ENCODE measurements at places on chromosomes 13 and 19.

- no peak for DNase-seq
Observed at GRCh38 chr13:45254396-45254795, 53.6 kb upstream of the KCTD4 start.

DNA sequence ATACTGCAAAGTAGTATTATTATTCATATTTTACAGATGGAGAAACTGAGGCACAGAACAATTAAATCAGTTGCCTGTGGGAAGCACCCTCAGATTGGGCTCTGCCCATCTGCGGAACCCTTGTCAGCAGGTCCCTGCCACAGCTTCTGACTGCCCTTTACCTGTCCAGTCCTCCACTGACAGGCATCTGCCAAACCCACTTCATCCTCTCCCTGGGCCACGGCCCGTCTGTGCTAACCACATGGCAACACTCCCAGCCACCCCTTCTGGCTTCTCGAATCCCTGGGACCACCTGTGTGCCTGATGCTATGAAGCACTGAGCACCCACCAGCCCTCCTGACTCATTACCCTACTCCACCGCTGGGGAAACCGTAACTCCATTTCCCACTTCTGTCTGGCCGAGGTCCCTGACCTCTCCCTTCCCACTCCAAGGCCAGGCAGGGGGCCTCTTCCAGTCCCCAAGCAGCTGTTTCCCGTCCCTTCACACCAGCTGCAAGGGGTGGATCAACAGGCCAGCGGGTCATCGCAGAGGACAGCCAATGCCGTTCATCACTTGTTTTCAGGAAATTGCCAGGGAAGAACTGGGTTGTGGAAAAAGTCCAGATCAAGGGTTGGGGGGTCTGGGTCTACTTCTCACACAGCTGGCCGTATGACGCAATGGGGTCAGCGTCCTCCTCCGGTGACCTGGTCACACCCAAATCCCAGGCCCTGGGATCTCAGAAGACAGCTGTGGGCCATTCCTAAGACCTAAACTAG, 2.5 kb downstream of the KANK3 start:
- no peak for DNase-seq

DNA sequence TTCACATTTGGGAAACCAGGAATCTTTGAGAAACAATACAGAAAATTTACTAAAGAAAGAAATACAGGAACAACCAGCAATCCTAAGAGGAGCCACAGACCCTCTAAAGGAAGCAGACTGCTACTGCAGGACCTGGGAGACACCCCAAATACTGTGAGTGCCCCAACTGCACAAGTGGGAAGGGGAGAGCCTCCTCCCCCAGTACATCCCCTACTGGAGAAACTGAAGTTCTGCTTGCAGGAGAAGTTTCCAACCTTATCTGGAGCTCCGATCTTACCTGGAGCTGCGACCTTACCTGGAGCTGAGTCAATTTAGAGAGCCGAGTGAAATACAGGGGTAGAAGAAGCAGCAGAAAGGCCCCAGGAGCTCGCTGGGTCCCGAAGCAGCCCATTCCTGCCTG, 236.4 kb upstream of the SPRY2 start:
- DNase-seq: no peak

DNA sequence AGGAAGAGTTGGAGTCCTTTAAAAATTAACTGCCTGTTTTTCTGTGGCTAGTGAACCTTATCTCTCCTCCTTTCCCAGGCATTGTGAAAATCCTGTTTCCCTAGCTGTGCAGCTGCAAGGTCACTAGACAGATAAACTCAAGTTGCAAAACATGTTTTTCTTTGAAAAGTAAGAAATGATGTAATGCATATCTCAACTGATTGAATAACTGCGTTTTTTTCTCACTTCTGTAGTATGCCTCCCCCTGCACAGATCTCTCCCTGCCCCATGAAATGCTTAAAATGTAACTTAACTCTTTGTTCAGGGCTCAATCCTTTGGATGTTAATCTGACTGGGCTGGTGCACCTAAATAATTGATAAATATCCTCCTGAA, 27.7 kb upstream of the CYSLTR2 start:
- no peak for DNase-seq

GRCh38 chr13:39879286-39880035, 224.0 kb downstream of the COG6 start:
- DNase-seq: no peak

DNA sequence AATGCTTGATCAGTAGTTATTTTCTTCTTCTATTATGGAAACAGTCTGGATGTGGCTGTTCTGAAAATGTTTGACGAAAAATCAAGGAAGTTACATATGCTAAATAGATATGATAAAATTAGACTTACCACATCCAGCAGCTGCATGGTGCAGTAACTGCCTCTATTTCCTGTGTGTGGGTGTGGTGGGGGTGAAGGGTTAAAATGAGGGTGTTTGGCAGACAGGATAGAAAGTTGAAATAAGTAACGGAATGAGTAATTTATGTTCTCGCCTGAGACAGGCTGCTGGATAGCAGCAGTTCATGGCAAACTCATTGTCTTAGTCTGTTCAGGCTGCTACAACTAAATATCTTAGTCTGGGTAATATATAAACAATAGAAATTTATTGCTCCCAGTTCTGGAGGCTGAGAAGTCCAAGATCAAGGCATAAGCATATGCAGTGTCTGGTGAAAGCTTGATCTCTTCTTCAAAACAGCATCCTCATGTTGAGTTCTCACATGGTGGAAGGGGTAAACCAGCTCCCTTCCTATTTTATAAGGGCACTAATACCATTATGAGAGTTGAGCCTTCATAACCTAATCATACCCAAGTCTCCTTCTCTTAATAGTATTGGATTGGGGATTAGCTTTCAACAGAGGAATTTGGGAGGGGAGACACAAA, 1248.9 kb downstream of the SLITRK5 start:
- no peak for DNase-seq

GRCh38 chr19:45428384-45429231, 4.9 kb upstream of the ERCC1 start:
- no peak for DNase-seq

DNA sequence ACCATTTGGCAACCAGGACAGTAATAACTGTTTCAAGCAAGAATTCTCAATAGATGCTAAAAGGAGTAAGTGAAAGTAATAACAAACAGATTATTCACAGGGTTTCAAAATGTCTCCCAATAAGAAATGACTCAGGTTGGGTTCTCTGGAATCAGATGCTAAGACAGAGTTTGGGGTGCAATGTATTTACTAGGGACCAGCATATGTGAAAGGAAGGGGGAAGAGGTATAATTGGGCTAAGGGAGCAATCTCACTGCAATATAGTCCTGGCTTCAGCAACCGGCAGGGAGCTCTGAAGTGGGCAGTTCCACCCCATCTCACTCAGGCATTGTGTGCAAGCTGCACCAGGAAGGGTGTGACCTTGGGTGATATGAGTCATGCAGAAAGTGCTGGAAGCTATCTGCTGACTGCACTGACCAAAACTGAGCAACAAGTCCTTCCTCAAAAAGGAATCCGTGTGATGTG, 23.4 kb downstream of the ZDHHC20 start:
- no peak for DNase-seq

DNA sequence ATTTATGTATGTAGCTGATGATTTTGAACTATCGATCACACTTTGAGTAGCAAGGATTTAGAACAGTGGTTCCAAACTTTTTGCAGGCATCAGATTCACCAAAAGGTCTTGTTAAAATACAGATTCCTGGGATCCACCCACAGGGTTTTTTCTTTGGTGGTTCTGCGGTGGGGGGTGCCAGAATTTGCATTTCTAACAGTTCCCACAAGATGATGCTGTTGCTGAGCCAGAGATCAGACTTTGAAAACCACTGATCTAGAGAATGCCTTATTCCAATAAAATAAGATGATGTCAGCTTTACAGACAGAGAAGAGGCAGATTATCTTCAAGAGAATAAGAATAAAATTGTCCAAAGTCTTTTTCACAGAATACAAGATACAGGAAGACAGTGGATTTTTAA, 80.9 kb upstream of the SHISA2 start:
- DNase-seq: no peak

DNA sequence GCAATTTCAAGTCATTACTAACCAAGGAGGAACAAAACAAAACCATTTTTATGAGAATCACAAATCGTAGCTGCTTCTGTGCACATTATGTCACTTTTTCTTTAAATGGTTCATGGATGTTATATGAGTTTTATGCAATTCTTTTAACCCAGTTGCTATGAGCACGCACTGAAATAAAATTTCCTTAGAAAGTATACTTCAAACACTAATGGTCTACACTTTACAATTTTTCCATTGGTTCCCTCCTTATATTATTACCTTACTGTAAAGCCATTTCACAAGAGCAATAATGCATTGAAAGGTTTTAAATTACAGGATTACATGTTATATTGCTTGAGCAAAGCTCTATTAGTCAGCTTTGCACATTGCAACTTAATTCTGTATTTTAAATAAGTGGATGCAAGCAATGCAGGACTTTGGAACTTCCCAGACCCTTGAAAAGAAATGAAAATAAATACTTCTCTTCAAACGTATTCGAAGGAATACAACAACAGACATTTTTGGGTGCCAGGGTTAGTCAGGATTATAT, 318.7 kb downstream of the PCDH9 start:
- DNase-seq: no peak

DNA sequence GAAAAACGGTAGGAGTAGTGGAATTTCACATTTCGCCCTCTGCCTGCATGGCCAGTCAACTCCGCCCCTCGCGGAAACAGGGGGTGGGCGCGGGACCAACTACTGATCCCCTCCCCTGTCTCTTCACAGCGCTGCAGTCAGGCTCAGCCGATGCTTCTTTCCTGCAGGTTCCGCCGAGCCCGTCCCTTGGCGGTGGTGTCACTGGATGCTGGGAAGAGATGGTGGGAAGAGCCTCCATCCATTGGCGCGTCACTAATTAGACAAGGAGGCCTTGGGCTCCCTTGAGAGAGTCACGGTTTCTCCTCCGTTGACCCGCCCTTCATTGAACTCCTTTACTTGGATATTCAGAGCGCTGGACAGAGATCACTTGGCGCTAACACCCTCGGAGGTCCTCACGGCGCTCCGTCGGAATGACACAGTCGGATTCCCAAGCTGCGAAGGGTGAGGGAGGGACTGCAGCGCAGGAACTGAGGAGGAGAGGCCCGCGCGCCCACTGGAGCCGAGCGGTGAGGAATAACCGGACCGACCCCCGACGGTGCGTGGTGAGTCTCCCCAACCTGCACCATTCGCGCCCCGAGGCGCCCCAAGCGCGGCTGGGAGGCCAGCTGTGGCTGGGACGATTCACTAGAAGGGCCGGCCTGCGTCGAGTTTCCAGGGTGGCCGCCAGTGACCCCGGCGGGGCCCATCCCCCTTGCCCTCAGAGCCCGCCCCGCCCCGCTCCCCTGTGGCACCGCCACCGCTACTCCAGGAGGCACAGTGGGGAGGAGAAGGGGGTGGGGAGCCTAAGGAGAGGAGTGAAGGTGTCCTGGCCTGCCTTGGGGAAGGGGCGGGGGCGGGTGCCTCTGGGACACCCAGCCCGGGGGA, 11.2 kb upstream of the CEACAM21 start:
- DNase-seq: no peak

GRCh38 chr13:84730376-84730775, 848.1 kb upstream of the SLITRK1 start:
- DNase-seq: no peak

GRCh38 chr19:8334458-8335342, 8.4 kb downstream of the KANK3 start:
- peak; percentile 33 for DNase-seq

GRCh38 chr19:19170053-19170872, at the start of gene MEF2B:
Gene MEF2B, minus strand, starts transcription at chr19:19170263. Its CDS starts 19,528 bp downstream, at chr19:19150735.
- peak; percentile 39 for DNase-seq

DNA sequence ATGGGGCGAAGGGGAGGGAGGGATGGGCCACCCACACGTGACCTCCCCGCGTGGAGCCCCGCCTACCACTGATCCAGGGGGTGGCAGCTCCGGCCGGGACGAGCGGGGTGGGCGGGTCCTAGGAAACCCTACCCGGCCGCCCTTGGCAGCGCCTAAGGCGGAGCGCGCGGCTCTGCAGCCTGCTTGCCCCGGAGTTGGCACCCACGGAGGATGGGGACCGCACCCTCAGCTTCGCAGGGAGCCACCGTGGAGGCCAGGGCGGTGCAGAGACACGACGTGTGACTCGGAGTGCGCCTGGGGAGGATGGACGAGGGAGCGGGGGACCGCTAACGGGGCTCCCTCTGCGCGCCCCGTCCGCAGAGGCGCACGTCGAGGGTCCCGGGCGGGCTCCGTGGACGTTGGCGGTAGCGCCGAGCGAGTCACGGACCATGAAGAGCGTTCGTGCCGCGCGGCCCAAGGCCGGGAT, at the start of gene RGS9BP:
Gene RGS9BP, plus strand, starts transcription at position 129 of the 466 bp plus-strand sequence. CDS start 416 bp downstream, outside the sequence.
- no peak for DNase-seq

- DNase-seq: no peak
Observed at GRCh38 chr13:84567848-84568247, 685.6 kb upstream of the SLITRK1 start.

- no peak for DNase-seq
Observed at GRCh38 chr19:58535857-58536256, 8.0 kb upstream of the TRIM28 start.

- no peak for DNase-seq
Observed at GRCh38 chr19:13115936-13116281, 631 bp downstream of the TRMT1 start.

- DNase-seq: no peak
Observed at GRCh38 chr19:14502334-14503092, 6.6 kb upstream of the GIPC1 start.

DNA sequence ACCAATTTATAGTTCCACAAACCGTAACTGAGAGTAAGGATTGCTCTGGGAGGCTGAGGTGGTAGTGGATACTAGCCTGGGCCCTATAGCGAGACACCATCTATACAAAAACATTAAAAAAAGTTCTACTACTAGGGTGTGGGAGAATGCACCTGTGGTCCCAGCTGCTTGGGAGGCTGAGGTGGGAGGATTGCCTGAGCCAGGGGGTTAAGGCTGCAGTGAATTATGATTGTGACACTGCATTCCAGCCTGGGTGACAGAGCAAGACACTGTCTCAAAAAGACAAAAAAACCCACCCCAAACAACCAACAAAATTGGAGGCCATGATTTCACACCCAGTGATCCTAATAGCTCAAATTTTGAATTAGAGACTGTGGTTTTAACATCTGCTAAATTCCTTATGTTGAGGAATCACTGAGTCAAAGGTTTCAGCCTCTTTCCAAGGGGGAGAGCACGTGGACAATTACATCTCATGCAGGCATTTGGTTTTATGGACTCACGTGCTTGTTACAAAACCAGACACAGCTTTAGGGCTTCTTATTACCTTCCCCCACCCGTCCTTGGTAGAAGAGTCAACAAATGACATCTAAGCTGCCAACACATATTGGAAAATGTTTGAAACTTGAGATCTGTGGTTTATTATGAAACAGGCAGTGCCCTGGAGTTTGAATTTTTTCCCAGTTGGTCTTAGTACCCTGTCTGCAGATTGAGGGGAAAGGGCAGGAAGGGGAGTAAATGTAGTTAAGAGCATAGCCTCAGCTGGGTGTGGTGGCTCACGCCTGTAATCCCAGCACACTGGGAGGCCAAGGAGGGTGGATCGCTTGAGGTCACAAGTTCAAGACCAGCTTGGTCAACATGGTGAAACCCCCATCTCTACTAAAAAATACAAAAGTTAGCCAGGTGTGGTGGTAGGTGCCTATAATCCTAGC, 18.5 kb downstream of the CYP2A6 start:
- no peak for DNase-seq

DNA sequence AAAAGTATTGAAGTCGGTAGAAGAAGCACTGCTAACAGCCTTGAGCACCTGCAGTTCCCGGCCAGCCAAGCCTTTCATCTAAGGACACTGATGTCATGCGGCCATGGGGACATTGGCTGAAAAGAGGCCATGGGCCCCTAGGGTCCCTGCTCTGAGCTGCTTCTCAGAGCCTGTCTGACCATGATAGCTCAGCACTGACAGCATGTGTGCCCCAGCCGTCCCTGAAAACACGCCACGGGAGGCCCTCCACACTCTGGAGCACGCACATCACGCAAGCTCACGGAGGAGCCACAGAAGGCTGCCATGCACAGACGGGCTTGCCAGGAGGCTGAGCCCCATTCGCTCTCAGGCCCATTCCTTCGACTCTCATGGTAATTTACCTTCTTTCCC, 51.8 kb downstream of the MLLT1 start:
- no peak for DNase-seq
